Activated naive CD4-positive, alpha-beta T cell treated with anti-CD3 and anti-CD28 coated beads for 36 hours (primary cell): ENCODE measurements at places on chromosomes 2 and 18. TPM values are rescaled to one million over a fixed set of nuclear protein-coding genes. Genes with fewer than 3 reads are reported as not detected.

The SFTPB gene
- not detected for total RNA-seq

DNA sequence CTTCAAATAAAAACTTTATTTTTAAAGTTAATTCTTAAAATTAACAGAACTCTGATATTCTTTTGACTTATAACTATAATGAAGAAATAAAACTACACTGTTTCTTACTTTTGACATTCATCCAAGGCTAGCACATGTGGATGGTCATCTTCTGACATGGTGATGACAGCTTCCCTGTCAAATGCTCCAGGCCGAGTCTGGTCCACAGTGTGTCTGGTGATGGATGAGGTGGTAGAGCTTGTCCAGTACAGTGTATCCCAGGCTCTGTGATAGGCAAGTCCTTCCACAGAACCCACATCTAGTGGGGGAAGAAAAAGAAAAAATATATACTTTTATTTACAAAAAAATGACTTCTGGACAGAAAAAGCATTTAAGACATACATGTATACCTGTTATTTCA is 1529.5 kb downstream of the LRP1B start:
- DNase-seq, result no peak

DNA sequence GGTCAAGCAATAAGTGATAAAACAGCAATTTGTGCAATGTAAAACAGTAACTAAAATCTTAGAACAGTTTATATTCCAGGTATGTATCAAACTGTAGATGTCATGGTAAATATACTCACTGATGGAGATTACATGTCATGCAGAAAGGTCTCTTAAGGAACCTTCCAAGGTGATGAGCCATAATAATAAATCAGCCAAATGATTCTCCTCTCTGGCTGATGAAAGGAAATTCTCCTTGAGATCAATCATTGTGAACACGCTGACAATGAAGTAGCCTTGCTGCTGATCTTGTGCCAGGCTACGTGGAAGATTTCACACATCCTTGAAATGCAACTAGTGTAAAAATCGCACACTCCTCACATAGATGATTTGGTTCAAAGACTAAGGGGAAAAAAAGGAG is 392.5 kb upstream of the CDH7 start:
- no peak for DNase-seq

DNA sequence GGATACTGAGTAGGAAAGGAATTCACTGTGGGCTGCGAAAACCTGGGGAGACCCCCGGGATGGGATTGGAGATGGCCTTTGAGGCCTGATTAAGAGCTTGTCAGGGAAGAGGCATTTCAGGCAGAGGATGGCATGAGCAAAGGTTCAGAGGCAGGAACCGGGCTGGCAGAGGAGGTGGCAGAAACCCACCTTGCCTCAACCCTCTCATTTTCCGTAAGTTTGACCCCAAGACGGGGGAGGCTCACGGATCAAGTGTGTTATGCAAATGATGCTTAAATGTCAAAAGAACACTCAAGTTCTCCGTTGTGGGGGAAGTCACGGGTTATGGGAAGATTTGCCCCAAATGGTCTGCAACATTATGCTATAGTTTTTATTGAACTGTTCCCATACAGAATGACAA is 88.3 kb downstream of the MYCN start:
- no peak for DNase-seq

GRCh38 chr18:75054046-75054445 is 154.9 kb downstream of the PTGR3 start:
- DNase-seq, result no peak

The CD8B2 gene
- total RNA-seq, result 0.10 TPM

- DNase-seq, result no peak
Observed at GRCh38 chr18:11821643-11822237, 29.5 kb upstream of the CHMP1B start.

The NT5DC4 gene
- total RNA-seq, result not detected
